ENCODE measurements at places on chromosomes 11 and 22.

GRCh38 chr11:119529936-119530335, 107.0 kb upstream of the THY1 start:
- no peak for DNase-seq

DNA sequence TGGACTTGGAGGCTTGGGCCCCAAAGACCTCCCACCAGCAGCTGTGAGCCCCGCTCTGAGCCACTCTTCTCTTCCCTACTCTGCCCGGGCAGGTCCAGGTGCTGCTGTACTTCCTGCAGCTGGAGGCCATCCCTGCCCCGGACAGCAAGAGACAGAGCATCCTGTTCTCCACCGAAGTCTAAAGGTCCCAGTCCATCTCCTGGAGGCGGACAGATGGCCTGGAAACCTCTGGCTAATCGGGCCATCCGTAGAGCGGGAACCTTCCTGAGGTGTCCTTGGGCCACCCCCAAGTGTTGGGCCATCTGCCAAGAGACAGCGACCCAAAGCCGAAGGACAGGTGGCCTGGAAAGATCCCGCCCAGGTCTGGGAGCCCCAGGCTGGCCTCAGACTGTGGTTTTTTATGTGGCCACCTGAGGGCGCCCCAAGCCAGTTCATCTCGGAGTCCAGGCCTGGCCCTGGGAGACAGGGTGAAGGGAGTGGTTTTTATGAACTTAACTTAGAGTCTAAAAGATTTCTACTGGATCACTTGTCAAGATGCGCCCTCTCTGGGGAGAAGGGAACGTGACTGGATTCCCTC, 135.1 kb downstream of the BCR start:
- peak; percentile 21 for DNase-seq

DNA sequence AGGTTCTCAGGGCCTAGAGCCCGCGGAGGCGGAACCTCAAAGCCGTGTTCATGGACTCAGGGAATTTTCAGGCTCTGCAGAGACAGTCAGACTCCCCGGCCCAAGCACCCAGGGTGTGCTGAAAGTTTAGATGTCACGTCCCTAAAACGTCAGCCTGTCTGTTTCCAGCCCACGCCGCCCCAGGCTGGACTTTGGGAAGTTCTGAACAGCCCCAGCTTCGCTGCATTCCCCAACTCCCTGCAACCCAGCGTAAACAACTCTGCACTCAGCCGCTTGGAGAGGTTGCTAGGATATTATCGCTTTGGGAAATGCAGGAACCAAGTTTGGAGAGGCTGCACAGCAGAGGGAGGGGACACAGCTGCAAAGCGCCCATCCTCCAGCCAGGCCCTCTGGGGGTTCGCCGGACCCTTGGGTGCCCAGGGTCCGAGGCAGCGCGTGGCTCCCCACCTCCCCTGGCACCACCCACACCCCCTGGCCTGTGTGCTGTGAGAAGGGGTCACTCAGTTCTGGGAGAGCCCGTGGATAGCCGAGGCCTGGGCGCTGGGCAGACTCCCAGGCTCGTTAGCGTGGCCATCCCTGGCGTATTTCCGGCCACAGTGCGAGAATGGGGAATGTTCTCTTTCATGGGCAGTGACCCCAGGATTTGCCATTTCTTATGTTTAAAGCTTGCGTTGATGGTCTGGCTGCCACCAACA, 120.5 kb upstream of the FGF3 start:
- no peak for DNase-seq

- no peak for DNase-seq
These were observed 57.5 kb downstream of the TIMP3 start for GRCh38 chr22:32858957-32859356.

DNA sequence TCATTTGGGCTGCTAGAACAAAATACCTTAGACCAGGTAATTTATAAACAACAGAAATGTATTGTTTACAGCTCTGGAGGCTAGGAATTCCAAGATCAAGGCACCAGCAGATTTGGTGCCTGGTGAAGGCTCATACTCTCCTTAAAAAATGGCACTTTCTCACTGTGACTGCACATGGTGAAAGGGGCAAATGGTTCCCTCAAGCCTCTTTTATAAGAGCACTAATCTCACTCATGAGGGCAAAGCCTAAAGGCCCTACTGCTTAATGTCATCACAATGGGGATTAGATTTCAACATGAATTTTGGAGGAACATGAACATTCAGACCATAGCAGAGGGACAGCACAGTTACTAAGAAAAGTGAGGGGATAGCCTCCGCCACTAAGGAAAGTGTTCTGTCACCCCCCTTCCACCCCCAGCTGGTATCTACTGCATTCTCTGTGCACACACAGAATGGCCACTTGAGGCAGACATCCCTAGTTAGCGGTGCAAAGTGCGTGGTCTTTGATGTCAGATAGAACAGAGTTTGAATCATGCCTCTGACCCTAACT, 47.2 kb upstream of the CEP295 start:
- peak; percentile 5 for DNase-seq

GRCh38 chr11:115155320-115155719, 348.9 kb downstream of the CADM1 start:
- DNase-seq = no peak

- peak; percentile 31 for DNase-seq
These were observed 13.0 kb upstream of the OR6A2 start for GRCh38 chr11:6812390-6813005.

DNA sequence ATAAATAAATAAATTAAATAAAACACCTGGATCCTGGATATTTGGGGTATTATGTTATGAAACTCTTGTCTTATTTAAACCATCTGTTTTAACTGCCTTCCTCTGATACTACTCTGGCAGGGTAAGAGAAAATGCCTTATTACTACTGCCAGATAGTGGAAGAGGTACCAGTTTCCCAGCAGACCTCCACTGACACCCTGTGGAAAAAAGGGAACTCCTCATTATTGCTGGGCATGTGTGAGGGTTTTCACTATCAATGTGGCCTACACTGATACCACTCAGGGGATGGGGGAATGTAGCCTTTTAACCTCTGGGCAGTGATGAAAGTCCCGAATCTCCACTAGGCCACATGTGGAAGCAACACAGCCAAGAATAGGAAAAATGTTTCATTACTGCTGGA, 121.0 kb downstream of the LUZP2 start:
- DNase-seq = no peak

DNA sequence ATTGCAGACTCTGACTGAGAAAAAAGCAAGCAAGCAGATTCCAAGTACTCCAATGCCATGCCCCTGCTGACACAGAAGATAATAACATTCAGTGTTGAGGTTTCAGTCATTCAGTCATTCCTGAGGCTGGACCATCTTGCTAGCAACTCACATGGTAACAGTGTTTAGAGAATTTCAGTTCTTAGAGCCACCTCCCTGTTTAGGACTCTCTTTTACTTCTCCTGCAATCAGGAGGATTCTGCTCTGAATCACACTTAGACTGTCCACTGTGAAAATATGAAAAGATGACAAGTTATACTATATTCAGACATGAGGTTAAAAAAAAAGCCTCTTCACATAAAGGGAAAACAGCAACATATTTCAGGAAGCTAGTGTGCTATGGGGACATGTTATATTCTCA, 183.9 kb upstream of the CTSC start:
- DNase-seq = no peak

DNA sequence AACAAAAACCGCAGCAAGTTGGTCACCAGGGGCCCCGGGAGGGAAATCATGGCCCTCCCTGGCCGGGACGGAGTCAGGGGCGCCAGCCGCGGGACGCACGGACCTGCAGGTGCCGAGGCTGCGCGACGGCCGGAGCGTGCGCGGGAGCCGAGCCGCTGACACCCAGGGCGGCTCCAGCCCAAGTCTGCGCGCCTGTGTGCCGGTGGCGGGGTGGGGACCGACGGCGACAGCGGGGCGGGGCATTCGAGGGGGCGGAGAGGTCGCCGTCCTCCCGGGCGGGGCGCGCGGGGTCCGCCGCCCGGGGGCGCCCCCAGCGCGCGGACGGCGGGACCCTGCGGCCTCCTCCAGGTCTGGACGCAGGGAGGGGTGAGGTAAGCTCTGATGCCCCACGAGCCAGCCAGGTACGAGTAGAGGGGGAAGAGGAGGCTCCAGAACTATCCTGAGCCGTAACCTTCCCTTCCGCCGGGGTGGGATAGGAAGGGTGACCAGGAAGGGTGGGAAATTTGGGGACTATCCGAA, at the start of gene ESAM:
Gene ESAM (minus strand): TSS at position 186 of the 519 bp plus-strand sequence. CDS start 136 bp downstream, at position 50.
- DNase-seq = no peak

- DNase-seq = no peak
These were observed 43.2 kb downstream of the LMO1 start for GRCh38 chr11:8220261-8221045.

- no peak for DNase-seq
These were observed 137.9 kb downstream of the DCDC1 start for GRCh38 chr11:31231601-31232000.

DNA sequence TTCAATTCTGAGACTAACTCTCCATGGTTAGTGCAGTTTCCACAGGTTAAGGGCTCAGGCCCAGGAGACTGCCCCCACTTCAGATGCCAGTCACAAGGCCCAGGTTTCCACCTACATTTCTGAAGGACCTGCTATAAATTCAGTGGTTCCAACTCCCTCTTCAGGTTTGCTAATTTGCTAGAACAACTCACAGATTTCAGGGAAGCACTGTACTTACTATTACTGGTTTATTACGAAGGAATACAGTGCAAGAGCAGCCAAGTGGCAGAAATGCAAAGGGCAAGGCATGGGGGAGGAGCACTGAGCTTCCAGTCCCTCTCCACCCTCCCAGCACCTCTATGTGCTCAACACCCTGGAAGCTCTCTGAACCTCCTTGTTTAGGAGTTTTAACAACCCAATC, 39.3 kb upstream of the SPON1 start:
- DNase-seq = no peak

DNA sequence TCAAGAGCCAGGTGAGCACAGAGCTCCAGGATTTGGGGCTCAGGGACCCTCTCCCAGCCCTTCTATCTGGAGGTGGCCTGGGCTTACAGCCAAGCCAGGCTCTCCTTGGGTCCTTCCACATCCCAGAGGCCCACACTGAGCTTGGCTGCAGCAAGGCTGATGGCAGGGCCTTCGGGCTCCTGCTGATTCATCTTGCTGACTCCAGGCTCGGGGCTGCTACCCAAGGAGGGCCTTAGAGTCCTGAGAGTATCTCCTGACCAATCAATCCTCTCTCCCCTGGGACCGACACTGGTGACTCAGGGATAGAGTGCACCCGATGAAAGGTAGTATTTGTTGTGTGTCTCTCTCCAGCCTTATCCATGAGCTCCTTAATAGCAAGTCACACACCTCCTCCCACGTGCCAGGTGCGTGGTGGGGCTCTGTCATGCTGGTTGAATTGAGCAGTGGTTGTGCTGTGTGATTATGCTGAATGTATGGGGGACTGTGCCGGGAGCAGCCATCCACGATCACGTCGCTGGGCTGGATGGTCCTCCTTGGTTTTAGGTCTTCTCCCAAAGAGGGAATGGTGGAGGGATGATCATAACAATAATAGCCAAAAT, 62.3 kb downstream of the GRIK4 start:
- DNase-seq = no peak
